ENCODE measurements at places on chromosomes 16 and 17.

GRCh38 chr17:70171159-70171558, 1.8 kb downstream of the KCNJ2 start:
- no peak for DNase-seq

GRCh38 chr16:67470359-67470758, 10.6 kb downstream of the ATP6V0D1 start:
- DNase-seq, result no peak

- DNase-seq, result no peak
Measured at GRCh38 chr17:70238646-70239045, 69.3 kb downstream of the KCNJ2 start.

DNA sequence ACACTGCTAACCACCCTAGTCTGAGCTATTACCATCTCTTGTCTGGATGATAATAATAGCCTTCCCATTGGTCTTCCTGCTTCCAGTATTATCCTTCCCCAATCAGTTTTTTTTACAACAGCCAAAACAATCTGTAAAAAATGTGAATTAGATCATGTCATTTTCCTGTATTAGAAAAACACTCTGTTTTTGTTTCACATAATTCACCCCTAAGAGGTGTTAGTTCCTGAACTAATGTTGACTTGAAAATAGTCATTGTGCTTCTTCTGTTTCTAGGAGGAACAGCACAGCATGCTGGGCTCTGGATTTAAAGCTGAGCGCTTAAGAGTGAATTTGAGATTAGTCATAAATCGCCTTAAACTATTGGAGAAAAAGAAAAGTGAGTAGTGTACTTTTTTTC, 20.0 kb downstream of the IST1 start:
- DNase-seq, result no peak

DNA sequence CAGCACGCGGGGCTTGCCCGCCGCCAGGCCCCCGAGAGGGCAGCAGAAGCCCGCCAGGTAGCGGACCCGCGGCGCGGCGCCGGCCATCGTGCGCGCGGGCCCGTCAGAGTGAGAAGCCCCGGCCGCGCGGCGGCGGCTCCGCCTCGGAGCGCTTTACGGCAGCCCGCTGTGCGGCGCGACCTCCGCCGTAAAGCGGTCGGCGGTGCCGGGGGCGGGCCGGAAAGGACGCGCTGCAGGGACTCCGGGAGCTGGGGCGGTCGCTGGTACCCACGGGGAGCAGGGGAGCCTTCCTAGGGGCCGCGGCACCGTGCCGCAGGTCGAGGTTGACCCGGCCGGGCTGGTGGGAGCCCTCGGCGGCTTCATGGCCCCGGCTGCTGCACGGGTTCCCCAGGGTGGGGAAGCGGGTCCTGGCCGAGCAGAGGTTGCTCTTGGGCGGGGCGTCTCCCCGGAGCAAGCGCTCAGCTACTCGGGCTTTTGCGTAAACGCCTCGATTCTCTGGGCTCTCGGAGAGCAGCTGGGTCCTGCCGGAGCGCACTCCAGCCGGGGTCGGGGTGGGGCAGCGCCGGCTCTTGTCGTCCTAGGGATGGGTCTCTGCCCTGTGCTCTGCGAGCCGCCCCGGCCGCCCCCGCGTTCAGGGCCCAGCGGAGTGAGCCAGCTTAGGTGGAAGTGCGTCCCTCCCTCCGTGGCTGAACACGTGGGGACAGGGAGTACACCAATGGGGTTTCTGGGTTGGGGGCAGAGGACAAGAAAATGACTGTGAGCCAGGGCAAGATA, at the start of gene FAAP100:
Gene FAAP100 (minus strand): TSS at position 110 of the 774 bp plus-strand sequence. CDS start 23 bp downstream, at position 87.
- DNase-seq, result peak; percentile 60

- DNase-seq, result peak; percentile 34
Measured at GRCh38 chr16:84603140-84603816, 14.6 kb downstream of the COTL1 start.

- DNase-seq, result no peak
Measured at GRCh38 chr17:77774182-77774581, 184.3 kb upstream of the TNRC6C start.

Data from AML-193 (cell line).